Activated T-helper 2 cell treated with anti-CD3 and anti-CD28 coated beads, Interferon-gamma antibody, Interleukin-2, Interleukin-4, amounts not matched to agents 10 μg/mL and 5 μg/mL and 100 μg/mL, durations not matched to agents 14 hours and 24 hours and 36 hours (primary cell): ENCODE measurements at places on chromosomes 2 and 18. TPM values are rescaled to one million over a fixed set of nuclear protein-coding genes. Genes with fewer than 3 reads are reported as not detected.

Gene IL36RN
- not detected in 2 replicates for total RNA-seq

Gene DGUOK
- total RNA-seq: 86.8 and 90.9 TPM in 2 replicates

DNA sequence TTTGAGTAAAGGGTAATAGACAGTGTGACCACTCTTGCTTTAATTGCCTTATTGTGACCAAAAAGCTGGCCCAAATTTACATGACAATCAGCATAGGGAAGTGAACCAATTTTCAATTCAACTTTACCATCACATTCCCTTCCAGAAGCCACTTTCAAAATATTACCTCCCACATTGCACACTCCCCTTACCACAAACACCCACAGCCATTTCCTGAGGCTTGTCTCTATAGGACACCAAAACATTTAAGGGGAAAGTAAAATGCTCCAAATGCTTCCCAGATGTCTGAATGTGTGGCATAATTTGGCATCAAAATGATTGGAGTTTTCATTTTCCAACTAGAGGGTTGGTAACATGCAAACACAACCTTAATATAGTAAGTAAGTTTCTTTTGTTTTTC lies 616.1 kb downstream of the SLC4A3 start:
- H3K4me3 ChIP-seq: no peak overlapping the region
- H3K27me3 ChIP-seq: no peaks in the 10 kb centered on the region
- DNase-seq: no peak
- no peaks in the 10 kb centered on the region for H3K4me1 ChIP-seq
- no peak overlapping the region for H3K27ac ChIP-seq

- no peak overlapping the region for H3K4me3 ChIP-seq
- H3K27ac ChIP-seq: no peak overlapping the region
- DNase-seq: no peak
- no peaks in the 10 kb centered on the region for H3K36me3 ChIP-seq
- H3K27me3 ChIP-seq: peaks cover 11% of the 10 kb centered on the region
Measured at GRCh38 chr2:169765523-169765922, 31.9 kb downstream of the KLHL23 start.

DNA sequence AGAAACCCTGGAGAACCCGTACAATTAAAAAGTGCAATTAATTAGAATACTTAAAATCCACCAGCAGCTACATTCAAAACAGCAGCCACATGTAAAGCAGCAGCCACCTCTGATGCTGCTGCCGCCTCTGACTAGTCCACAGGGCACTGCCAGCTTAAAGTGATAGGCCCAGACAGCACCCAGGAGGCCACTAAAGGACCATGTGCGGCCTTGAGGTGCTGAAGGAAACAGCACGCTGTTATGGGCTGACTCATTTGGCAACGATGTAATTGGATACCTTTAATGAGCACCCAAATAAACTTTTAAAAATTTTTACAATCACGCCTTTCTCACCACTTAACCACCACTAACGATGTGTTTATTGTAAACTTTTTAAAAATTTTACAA lies 209.3 kb upstream of the NCKAP5 start:
- no peak for DNase-seq
- H3K36me3 ChIP-seq: no peaks in the 10 kb centered on the region
- H3K4me1 ChIP-seq: no peaks in the 10 kb centered on the region
- no peaks in the 10 kb centered on the region for H3K27me3 ChIP-seq

GRCh38 chr2:6787376-6787775 lies 78.3 kb downstream of the CMPK2 start:
- H3K4me3 ChIP-seq: no peak overlapping the region
- H3K27me3 ChIP-seq: peaks cover 4% of the 10 kb centered on the region
- no peak overlapping the region for H3K27ac ChIP-seq
- no peak for DNase-seq
- H3K4me1 ChIP-seq: no peaks in the 10 kb centered on the region
- H3K36me3 ChIP-seq: no peaks in the 10 kb centered on the region

GRCh38 chr2:121567957-121568409 lies 37.3 kb downstream of the RNU4ATAC start:
- no peaks in the 10 kb centered on the region for H3K27me3 ChIP-seq
- DNase-seq: no peak
- H3K4me3 ChIP-seq: no peak overlapping the region
- peaks cover 26% of the 10 kb centered on the region for H3K4me1 ChIP-seq
- peaks cover 28% of the 10 kb centered on the region for H3K36me3 ChIP-seq

DNA sequence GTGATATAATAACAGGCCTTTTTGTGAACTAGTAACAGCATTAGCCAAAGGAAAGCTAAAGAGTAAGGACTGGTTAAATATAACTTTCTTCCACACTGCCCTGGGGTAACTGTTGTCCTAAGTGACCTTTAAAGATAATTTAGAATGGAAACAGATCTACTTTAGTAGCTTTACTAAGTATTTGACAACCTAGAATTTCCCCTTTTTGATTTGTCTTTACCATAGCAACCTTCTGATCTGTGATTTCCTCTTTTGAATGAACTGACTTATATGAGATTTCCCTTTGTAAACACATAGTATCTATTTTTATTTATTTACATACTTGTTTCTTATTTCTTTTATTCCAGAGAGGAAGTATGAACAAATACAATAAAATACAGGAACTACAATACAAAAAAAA lies 10.5 kb upstream of the KLF7 start:
- H3K4me3 ChIP-seq: no peak overlapping the region
- H3K27ac ChIP-seq: no peak overlapping the region
- H3K4me1 ChIP-seq: peaks cover 8% of the 10 kb centered on the region
- no peaks in the 10 kb centered on the region for H3K27me3 ChIP-seq
- no peak for DNase-seq
